ENCODE measurements at places on chromosomes 5 and 9.

- DNase-seq = peak; percentile 49
Measured at GRCh38 chr9:116859763-116860162, 172.7 kb downstream of the TRIM32 start.

GRCh38 chr9:20496328-20496727 is 126.0 kb downstream of the MLLT3 start:
- no peak for DNase-seq

DNA sequence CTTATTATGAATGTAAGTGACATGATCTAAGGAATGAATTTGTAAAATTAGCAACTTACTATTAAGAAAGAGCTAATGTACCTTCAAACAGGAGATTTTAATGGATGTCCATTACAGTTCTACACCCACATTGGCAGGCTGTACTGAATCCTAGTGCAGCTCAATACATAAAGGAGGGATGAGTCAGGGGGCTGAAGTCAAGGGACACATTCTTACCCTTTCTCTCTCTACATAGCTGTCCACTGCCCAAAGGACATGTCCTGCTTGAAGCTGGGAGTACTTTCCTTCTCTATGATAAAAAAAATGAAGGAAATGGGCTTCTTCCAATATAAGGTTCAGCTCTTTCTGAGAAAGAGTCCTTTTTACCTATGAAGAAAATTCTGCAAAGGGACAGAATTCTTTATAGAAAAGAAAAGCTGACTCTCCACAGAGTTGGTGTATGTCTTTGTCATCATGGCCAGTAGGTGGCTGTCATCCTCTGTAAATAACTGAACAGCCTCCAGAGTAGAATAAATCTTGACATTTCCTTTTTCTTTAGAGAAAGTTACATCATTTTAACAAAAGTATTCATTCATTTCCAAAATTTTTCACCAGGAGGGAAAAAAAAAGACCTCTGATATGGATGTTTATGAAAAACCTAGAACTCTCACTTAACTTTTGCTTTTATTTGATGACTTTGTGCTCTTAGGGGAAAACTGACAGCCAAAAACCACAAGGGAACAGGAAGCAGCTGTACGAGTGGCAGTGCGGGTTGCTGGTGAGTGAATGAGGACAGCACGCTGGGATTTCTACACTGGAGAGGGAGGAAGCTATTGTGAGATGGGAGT is 13.1 kb upstream of the IFNA14 start:
- peak; percentile 0 for DNase-seq

DNA sequence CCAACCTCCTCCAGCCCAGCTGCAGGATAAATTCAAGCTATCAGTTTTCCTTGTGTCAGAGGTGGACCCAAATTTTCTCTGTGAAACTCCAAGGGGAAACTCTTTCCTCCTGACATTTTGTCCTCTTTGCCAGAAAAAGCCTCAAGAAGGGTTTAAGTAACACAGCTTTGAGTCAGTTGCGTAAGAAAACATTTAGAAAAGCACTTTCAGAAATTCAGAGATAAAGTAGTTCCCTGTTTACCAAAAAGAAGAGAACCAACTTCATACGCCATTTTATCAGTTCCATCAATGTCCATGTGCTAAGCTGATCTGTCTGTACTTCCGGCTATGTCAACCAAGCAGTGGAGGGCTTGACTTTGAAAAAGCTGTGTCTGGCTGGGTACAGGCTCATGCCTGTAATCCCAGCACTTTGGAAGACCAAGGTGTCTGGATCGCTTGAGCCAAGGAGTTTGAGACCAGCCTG is 19.9 kb upstream of the SUSD1 start:
- no peak for DNase-seq

DNA sequence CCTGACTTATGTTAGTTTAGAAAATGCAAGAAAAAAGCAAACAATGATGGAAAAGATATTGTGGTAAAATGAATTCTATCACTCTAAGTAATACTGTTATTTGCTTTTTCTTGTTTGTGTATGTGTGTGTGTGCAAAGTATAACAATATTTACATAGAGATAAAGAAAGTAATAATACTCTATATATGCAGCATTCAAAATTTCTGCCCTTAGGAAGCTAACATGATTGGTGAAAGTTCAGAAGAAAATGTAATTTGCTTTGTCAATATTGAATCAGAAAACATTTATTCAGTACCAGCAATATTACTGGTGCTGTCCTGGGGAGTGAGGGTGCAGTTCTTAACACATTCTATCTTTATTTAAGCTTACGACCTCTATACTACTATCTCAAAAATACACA is 12.9 kb upstream of the PRDM9 start:
- no peak for DNase-seq

DNA sequence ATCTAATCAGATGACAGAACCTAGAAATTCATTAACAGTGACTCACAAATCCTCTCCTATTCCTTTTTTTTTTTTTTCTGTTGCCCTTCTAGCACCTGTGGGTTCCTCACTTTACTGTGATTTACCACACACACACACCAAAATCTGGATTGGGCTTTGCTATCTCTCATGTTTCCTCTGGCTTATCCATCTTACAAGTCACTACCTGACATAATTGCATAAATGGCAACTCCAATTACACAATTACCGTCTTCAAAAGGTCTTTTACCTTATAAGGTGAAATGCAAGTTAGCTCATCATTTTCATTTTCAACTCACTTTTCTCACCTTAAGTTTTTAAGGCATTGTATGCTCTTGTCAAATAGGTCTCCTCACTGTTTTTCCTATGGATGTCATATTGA is 426.3 kb upstream of the MEF2C start:
- no peak for DNase-seq

GRCh38 chr9:135716045-135716444 is 14.1 kb downstream of the KCNT1 start:
- DNase-seq = no peak

- DNase-seq = peak; percentile 21
Measured at GRCh38 chr5:6424110-6424659, 24.5 kb upstream of the UBE2QL1 start.

GRCh38 chr9:108662091-108662875 is 193.5 kb downstream of the ACTL7B start:
- no peak for DNase-seq

DNA sequence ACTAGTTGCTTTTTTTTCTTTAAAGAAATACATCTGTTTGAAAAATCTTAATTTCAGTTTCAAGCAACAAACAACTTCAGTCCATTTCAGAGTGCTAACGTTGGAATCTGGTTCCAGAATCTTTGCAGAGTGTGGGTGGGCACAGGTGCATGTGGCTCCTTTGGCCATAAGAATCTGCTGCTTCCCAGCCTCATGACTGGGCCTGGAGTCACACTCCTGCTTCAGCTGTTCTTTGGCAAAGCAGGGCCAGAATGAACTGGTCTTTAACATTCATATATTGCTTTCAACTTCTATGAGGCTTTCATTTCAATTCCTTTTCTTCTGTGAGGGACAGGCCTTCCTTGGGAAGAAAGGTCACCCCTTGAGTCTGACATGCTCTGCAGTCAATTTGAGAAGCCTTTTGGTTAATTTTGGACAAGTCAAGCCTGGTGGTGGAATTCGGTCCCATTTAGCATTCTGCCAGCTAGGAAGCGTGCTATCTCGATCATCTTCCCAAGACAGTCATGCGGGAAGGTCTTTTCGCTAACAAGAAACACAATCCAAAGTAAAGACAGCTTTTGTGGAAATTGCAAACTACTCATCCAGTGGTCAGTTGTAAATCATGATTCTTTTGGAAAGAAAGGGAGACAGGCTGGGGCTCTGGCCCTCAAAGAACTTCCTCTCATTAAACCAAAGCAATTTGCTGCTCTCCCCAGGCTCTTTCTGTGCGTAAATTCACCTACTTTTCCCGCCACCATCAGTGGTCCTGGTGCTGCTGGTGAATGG is 55.2 kb downstream of the SLC1A3 start:
- no peak for DNase-seq

DNA sequence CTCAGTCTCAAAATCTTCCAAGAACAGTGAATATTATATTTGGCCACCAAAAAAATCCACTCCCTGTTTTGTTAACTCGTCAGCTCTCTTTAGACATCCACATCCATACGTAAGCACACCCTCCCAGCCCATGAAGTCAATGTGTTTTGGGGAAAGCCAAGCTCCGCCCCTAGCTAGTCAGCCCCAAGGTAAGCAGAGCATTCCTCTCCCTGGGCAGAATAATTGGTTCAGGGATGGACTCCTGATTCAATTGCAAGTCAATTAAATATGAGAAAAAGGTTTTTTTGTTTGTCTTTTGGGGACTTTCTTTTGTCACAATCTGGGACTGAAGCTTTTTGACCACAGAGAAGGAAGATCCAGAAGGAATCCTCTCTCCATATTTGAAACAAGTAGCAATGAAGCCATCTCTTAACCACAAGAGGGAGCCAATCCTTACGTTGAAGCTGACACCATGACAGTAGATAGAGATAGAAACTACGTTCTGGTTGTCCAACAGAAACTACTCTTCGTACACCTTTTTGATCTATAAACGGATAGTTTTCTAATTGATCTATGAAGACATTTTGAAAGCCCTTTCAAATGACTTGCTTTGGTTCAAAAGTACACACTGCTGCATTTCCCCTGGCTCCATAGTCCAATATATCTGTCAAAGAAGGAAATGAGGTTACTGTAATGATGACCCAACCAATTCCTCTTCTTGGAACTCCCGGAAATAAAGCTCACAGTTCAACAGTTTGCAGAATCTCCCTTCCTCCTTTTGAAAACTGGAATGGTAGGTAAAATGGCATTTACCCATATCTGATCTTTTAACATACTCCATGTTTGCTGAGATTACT is 166.4 kb downstream of the TLE1 start:
- DNase-seq = peak; percentile 4

- no peak for DNase-seq
Measured at GRCh38 chr9:124808246-124808956, 31.5 kb downstream of the OLFML2A start.

GRCh38 chr9:36665921-36666431 is 93.3 kb downstream of the MELK start:
- DNase-seq = no peak

GRCh38 chr5:154753792-154754191 is 1.4 kb upstream of the LARP1 start:
- no peak for DNase-seq

DNA sequence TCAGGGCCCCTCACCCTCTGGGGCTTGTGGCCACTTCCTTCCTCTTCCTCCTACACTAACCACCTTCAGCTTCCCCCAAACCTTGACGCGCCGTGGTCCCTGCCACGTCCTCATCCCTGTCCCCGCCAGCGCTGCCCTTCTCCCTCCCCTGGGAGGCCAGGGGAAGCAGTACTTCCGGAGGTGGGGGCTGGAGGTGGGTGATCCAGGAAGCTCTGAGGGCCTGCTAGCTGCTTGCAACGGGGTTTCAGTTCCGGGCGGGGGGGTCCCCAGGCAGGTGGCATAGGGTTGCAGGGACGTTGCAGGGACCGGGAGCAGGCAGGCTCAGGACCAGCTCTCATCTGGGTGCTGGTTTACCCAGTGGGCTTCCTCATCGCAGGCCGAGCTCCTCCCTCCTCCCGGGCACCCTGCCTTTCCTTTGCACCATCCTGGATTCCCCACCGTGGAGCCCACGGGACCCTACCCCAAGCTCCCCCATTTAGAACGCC is 70.0 kb downstream of the RXRA start:
- no peak for DNase-seq

DNA sequence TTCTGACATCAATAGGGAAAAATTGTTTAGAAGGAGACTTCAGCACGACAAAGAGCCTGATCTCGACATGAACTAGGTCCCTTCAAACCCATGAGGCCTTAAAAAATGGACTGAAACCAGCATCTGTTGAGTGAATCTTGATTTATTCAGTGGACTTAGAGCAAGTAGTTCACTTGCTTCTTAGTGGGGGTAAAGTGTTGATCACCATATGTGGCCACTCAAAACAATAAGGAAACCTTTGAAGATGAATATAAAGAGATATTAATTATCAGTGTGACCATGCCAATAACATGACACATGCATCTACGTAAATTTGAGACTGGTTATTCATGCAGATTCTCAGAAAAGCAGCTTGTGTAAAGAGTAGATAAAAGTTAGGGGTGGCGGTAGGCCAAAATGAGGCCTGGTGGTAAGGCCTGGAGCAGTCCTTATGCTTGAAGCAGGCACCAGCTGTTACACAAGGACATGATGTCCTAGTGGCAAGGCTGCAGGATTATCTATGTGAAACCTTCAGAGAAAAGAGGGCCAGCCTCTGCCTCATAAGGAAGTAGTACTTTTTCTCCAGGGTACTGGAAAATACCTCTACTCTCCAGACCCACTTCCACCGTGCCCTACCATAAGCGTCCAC is 61.3 kb downstream of the S1PR3 start:
- DNase-seq = no peak

GRCh38 chr9:109856785-109857184 is 76.8 kb downstream of the PALM2AKAP2 start:
- DNase-seq = no peak

- no peak for DNase-seq
Measured at GRCh38 chr9:114968671-114969070, 38.3 kb upstream of the TNFSF8 start.

GRCh38 chr9:24479361-24480059 is 66.2 kb downstream of the IZUMO3 start:
- DNase-seq = no peak

DNA sequence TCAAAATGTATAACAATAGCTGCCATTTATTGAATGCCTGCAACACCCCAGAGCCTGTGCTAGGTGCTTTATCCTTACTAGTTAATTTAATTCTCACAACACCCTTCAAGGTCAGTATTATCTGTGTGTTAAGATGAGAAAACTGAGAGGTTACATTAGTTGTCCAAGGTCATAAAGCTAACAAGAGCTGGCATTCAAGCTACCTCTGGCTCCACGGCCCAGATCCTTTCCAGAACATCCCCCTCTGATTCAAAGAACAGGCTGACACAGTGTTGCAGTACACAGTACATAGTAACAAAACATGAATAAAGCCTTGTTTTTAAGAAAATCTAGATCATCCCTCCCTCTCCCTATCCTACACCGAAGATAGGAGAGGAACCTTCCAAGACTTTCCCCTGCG is 9.4 kb upstream of the FRMPD1 start:
- DNase-seq = no peak

GRCh38 chr9:20553558-20554149 is 68.6 kb downstream of the MLLT3 start:
- DNase-seq = no peak

- DNase-seq = no peak
Measured at GRCh38 chr9:8252445-8252844, 452.9 kb upstream of the DMAC1 start.
